ENCODE measurements at places on chromosomes 3 and 15.

DNA sequence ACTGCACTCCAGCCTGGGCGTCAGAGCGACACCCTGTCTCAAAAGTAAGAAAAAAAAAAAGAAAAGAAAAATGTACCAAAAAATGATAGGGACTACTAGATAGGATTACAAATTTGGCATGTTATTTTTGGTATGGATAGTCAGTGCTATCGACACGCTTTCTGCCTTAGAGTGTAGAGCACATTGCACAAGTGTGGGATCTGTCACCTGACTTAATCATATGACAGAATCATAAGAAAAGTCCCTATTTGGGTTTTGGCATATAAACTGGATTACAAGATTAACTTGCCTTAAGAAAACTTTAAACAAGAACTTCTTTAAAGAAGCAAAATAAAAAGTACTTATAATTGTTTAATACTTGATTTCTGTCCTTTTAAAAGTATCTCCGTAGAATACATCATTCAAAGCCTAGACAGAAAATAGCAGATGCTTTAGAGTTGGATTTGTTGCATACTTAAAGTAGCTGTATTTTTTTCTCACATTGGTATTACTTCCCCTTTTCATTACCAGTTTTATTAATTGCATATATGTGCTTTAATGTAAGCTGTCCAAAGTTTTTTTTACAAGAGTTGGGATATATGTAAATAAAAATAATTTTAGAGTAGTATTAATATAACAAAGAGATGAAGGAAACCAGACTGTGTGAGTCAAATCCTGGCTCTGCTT is 7.8 kb downstream of the ATP6V1A start:
- DNase-seq, result no peak

DNA sequence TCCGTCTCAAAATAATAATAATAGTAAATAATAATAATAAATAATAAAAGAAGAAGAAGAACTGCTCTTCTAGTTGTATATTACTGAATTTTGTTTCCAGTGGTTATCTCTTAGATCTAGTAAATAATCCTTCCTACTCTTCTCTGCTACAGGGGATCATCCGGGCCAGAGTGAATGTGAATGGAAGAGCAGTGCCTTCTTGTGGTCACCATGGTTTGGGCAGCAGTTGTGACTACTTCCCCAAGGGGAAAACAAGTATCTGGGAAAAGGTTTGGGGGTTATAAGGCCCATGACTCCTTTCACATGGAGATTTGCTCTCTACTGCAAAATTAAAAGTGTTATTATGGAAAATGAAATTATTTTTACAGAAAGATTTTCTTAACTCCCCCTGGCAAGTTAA is 5.5 kb upstream of the OR5K1 start:
- no peak for DNase-seq

DNA sequence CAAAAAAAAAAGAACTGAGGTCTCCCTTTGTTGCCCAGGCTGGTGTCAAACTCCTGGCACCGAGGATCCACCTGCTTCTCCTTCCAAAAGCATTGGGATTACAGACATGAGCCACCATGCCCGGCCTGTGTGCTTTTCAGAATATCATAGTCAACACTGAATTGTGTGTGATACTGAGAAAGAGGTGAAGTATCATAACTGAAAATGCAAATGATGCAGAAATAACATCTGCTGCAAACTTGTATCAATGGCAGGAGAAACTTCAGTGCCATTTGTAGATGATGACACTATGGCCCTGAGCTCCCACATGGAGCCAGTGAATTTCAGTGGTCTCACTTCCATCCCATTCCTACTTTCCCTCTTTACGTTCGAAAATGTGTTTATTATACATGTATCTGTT is 21.9 kb downstream of the IL12A start:
- DNase-seq, result no peak

DNA sequence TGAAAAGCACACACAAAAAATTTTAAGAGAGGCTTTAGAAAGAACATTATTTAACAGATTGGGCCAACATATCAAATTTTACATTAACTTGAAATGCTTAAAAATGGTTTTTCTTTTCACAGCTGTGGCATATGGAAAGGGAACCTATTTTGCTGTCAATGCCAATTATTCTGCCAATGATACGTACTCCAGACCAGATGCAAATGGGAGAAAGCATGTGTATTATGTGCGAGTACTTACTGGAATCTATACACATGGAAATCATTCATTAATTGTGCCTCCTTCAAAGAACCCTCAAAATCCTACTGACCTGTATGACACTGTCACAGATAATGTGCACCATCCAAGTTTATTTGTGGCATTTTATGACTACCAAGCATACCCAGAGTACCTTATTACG is 47.5 kb downstream of the PARP14 start:
- DNase-seq, result no peak

GRCh38 chr3:187445356-187445755 is 77.2 kb downstream of the RTP4 start:
- no peak for DNase-seq

- DNase-seq, result no peak
Observed at GRCh38 chr3:46874430-46874829, 3.1 kb upstream of the PTH1R start.

All from sigmoid colon (tissue), 7 donors.